ENCODE measurements at places on chromosomes 2 and 18.

- no peak for DNase-seq
These were observed 14.0 kb upstream of the CAVIN2 start for GRCh38 chr2:191860760-191861466.

DNA sequence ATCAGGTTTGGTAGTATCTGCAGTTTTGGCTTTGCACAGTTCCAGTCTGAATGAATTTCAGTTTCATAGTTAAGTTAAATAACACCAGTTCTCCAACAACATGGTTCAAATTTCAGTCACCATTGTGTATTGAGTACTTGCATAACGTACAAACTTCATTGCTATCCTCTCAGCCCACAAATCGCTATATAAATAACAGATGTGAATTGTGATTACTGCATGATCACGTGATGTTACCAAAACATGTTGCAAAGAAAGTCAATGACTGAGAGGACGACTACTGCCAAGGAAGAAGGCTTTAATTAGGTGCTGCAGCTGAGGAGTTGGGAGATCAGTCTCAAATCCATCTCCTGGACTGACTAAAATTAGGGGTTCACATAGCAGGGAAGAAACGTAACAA is 48.2 kb downstream of the COL4A4 start:
- DNase-seq = no peak

DNA sequence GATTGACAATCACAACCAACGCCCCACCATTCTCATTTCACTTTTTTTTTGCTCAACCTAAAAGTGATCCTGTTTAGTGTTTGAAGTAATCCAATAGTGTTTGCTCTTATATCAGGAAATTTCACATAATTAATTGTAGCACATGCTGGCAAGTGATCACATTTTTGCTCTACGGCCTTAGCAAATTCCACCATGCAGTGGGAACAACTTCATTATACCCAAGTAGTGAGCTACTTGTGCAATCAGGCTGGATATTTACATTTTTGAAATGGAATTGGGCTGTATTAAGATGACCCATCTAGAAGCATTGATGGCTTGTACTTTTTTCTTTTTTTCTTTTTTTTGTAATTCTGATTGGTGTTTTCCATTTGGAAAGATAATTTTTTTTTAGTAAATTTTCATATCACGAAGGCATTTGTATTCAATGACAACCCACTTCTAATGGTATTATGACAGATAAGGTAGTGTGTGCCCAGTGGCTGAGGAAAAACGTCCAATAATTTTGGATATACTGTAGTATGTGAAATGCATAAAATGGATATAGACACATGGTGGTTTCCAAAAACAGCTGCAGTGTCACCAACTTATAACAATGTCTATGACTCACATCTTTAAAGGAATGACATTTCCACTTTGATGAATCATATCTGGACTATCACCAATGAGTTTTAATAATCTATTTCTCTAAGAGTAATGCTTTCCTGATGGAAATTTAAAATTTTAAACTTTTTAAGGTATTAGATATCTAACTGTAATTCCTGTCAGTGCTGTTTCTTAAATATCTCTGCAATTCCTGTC is 130.6 kb downstream of the COL6A3 start:
- no peak for DNase-seq

DNA sequence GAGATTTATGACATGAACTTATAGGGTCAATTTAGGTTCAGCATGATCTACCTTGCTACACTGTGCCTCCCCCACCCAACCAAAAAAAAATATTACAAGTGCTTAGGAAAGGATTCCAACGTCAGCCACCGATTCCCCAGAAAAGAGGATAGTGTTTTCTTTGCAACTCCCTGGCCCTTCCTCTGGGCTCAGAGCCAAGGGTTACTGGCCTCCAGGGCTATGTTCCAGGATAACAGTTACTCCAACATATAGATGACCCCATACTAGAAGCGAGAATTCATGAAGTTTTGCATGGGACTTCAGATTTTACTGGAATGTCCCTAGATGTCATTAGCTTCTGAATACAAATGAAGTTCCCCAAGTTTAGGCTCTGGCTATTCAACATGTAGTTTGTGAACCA is 172.1 kb downstream of the UPP2 start:
- DNase-seq = no peak

GRCh38 chr18:4551001-4551360 is 95.9 kb upstream of the DLGAP1 start:
- DNase-seq = no peak

DNA sequence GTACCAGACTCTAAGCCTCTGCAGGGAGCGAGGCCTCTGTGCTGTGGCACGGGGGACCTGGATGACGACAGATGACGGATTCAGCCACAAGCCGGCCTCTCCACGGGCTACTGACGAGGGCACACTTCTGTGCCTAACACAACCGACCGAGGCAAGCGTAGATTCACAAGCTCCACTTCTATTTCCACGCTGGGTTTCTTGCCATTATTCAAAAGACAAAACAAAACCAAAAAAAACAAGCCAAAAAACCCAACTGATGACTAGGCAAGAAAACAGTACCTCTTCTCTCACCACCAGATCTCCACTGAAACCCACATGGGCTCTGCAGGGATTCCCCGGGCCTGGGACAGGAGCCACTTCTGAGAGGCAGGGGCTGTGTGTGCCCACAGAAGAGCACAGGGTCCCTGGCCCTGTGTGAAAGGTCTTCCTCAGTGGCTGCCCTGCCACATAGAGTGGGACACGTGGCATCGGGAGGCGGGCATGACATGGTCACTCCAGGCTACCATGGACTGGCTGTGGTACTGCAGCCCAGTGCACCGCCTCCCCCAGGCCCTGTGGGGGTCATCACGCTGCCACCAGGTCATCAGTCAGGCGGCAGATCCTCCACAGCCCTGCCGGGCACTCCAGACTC is 254.7 kb downstream of the HDAC4 start:
- no peak for DNase-seq

DNA sequence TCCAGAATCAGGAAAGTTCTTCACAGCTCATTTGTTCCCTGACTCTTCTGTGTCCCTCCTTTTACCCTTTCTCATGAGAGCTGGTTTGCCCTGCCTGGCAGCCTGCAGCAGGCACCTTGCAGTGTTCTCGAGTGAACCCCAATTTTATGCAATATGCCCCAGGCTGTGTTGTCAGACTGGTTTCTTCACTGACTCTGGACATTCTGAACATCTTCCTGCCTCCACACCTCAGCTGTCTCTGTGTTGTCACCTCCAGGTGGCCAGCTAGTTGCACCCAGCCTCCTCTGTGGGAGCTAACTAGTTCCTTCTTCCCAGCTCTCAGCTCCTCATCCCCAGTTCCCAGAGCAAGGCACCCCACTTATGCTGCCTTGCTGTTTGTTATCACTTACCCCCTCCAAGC is 5.5 kb downstream of the SETBP1 start:
- no peak for DNase-seq

DNA sequence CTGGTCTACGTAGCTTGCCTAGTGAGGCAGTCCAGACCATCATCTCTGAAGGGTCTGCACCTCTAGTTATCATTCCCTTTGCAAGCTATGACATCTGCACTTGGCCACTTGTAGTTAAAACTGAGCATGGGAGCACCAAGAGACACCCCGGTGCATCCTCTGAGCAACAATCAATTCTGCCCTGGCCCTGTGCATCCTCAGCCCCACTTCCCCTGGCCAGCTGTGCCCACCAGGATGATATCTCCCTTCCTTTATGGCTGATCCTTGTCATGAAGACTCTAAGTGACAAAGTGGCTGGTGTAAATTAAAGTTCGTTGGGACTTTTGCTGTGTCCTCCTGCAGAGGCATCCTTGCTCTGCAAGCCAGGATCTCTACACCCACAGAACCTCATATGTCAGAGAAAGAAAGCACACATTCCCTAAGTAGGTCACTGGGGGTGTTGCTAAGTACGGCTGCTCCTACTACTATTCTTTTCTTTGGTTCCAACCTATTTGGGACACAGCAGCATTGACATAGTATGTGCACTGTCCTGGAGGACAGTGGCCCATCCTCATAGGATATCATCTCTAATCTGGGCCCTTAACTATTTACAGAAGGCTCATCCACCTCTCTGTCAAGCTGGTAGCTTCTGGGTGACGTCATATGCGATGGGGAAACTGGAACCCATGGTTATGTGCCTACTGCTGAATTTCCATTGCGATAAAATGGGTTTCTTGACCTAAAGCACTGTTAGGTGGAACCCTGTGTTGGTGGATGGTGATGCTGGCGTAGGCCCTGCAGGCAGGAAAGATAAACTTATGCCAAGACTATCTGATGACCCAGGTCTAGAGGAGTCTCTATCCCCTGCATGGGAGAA is 384.3 kb upstream of the ID2 start:
- no peak for DNase-seq

- DNase-seq = no peak
These were observed 1.6 kb downstream of the IL1R1 start for GRCh38 chr2:102144128-102144527.

Measured in NCI-H524 treated with DMSO at 0.1 percent for 48 hours (cell line).